ENCODE measurements at places on chromosomes 13 and 19.
A peak's percentile ranks its signal among the peaks of the same experiment; 100 is the strongest.

DNA sequence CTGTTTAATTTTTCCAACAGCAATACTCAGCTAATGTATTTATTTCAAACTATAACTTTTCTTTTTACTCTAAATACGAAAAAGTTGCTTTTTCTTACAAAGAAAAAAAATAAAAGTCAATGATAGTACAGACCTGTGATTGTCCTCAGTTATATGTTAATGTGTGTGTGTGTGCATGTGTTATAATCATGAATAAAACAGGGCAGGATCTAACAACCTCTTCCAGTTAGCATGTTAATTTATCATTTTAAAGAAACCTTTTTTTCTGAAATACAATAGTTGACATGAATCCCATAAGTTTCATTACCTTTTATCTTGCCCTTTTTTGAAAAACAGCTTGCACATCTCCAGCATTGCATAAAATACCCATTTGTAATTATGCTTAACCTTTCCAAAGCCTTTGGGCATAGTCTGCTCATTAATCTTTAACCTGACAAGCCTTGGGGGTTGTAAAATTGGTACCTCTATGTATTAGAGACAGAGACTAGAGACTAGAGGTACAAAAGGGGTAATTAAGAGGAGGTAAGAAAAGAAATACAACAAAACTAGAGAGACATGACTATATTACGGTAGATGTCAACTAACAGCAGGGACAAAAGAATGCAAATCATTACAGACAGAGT, 828.1 kb downstream of the OLFM4 start:
- DNase-seq = no peak

- DNase-seq = no peak
Observed at GRCh38 chr13:46621792-46622629, 69.0 kb downstream of the LRCH1 start.

GRCh38 chr19:38710928-38711725, 33.1 kb downstream of the CAPN12 start:
- DNase-seq = no peak

GRCh38 chr13:61830475-61830874, 414.8 kb upstream of the PCDH20 start:
- no peak for DNase-seq

DNA sequence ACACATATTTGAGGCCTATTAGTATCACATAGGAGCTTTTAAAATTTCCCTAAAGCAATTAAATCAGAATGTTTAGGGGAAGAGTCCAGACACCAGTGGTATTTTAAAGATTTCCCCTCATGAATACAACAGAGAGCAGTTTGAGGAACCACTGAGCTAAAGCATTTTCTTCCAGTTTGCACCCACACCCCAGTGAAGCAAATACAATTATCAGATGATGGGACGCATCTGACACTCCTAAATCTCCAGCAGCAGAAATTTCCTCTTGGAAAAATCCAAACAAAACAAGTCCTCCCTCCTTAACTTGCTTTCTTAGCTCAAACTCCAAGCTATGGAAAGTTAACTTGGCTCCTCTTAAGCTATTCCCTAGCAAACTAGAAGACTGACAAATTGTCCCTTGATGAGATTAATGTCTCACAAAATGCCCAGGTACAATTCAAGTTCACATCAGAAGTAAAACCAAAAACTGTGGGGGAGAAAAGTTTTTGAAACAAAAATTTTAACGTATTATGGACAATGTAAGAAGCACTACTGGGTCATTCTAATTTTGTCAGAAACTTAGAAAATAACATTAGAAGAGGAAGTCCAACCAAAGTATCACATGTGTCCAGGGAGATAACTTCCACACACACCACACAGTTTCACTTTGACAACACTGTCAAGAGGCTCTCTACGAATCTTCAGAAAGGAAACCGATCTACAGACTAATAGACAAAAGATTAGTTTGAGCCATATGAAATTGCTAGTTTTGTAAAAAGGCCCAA, 74.1 kb downstream of the ABCC4 start:
- DNase-seq = no peak

DNA sequence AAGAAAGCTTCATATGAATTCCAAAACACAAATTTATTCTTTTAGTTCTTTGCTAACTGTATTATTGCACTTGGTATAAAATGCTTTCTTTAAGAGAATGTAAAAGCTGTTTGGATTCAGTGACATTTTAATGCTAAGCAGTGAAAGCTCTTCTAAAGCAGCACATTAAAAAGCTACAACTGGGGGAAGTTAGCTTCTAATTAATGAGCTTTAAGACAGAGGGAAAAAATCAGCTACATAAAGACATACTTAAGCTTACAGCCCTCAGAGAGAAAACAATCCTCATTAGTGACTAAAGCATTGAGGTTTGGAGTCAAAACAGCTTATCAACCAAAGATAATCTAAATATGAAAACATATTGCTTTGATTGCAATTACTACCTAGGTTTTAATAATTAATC, 1222.2 kb upstream of the SPRY2 start:
- no peak for DNase-seq

DNA sequence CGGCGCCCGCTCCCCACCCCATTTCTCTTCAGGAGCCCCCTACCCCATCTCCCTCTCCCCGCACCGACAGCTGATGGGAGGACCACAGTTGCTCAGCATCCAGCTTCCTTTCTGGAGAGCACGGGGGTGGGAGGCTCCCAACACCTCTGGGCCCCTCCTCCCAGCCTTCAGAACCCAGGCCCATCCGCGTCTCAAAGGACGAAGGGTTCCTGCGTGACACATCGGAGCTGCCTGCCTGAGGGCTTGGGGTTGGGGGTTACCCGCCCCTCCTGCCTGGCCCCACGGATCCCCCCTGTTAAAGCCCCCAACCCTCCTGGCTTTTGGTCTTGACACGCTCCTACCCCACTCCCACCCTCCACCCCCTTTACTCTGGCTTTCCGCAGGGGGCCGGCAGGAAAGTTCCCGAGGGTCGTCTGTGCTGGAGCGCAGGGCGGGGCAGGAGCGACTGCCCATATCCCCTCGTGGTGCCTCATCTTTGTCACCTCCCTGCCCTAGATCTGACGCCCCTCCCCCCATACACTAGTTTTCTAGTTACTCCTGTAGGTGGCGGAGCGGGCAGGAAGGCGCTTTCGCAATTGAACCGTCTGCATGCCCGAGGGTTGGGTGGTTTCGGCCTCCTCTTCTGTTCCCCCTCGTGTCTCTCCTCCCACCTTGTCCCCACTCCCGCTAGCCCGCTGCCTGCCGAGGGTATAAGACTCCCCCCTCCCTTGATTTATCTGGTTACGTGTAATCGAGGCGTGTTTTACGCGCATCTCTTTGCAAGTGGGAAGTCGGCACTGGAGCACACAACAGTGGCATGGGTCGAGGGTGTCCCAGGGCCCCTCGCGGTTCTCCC, 924 bp downstream of the TRAPPC5 start:
- DNase-seq = peak; percentile 59

- peak; percentile 38 for DNase-seq
Observed at GRCh38 chr13:51324714-51325420, 14.6 kb upstream of the SERPINE3 start.
